ENCODE measurements at places on chromosomes 4 and X.

DNA sequence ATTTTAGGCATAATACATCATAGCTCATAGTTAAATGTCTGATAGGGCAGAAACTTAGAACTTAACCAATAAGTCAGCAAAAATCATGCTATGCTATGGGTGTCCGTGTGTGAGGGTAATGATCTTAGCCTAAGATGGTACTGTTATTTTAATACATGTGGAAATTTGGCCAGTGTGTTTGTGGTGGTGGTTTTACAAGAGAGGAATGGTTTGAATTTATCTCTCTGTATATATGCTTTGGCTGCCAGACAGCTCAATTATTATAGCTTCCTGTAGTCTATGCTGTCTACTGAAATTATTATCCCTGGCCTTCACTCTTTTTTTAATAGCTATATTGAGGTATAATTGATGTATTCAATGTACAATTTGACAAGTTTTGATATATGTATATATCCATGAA is 21.3 kb downstream of the ZNF330 start:
- DNase-seq, result no peak

GRCh38 chr4:112402098-112402497 is 104.9 kb downstream of the ALPK1 start:
- DNase-seq, result no peak

- DNase-seq, result no peak
Measured at GRCh38 chr4:107192601-107193000, 156.5 kb upstream of the DKK2 start.

DNA sequence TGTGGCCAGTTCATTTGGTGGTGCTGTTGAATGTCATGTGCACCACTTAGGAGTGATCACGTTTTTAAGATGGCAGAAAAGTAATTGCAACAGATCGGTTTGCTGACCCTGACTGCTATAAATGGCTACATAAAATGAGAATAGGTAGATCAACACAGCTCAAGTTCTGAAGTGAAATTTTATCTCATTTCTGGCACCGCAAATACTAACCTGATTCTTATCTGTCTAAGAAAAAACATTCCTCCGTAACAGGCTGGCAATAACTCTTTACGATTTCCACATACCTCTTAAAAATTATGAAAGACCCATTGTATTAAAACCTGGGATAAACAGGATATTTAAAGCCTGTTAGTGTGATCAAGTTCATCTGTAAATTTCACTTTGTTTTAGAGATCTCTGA is 387.5 kb downstream of the PDGFC start:
- no peak for DNase-seq

GRCh38 chrX:34768290-34768689 is 111.2 kb upstream of the TMEM47 start:
- DNase-seq, result no peak

GRCh38 chr4:48633657-48634056 is 143.6 kb downstream of the ZAR1 start:
- no peak for DNase-seq

- peak; percentile 20 for DNase-seq
Measured at GRCh38 chr4:121182296-121182695, 18.2 kb upstream of the TNIP3 start.

GRCh38 chr4:126113058-126113457 is 798.3 kb downstream of the FAT4 start:
- DNase-seq, result no peak

GRCh38 chrX:111387470-111388070 is 24.4 kb downstream of the DCX start:
- no peak for DNase-seq

All from CD4-positive, alpha-beta T cell treated with Interleukin-1 beta for 1 hour (primary cell).